ENCODE measurements at places on chromosomes 6 and 20.

DNA sequence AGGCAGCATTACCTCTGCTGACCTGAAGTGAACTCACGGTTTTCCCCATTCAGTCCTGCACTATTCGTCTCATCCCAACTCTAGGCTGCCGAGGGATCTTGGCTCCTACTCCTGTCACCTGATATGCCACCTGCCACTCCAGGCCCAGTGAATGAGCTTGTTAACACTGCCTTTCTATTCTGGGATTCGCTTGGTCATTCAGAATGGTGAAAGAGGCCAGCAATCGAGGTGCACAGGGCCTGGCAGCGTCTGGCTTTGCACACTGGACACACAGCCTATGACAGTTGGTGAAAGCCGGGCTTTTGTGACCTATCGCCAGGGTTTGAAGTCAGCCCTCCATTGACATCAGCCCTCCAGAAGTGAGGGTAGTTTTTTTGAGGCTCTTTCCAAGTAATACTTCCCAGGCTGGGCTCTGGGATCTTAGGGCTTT, 59.3 kb upstream of the MYL9 start:
- H3K27me3 ChIP-seq: no peaks in the 10 kb centered on the region
- H3K36me3 ChIP-seq: no peaks in the 10 kb centered on the region
- H3K27ac ChIP-seq: no peak overlapping the region
- no peak for DNase-seq
- H3K4me3 ChIP-seq: no peak overlapping the region

GRCh38 chr6:151280859-151281258, 41.1 kb downstream of the AKAP12 start:
- no peak overlapping the region for H3K27ac ChIP-seq
- peaks cover 3% of the 10 kb centered on the region for H3K36me3 ChIP-seq
- no peak overlapping the region for H3K4me3 ChIP-seq
- no peaks in the 10 kb centered on the region for H3K27me3 ChIP-seq
- DNase-seq: no peak

- no peaks in the 10 kb centered on the region for H3K4me1 ChIP-seq
- no peak for DNase-seq
- no peak overlapping the region for H3K4me3 ChIP-seq
- H3K36me3 ChIP-seq: no peaks in the 10 kb centered on the region
Measured at GRCh38 chr6:2938004-2938631, 33.2 kb downstream of the SERPINB6 start.

GRCh38 chr20:4997222-4997621, 4.1 kb downstream of the SLC23A2 start:
- H3K4me3 ChIP-seq: no peak overlapping the region
- peaks cover 20% of the 10 kb centered on the region for H3K4me1 ChIP-seq
- no peaks in the 10 kb centered on the region for H3K36me3 ChIP-seq
- H3K27me3 ChIP-seq: no peaks in the 10 kb centered on the region
- DNase-seq: no peak
- no peak overlapping the region for H3K27ac ChIP-seq

DNA sequence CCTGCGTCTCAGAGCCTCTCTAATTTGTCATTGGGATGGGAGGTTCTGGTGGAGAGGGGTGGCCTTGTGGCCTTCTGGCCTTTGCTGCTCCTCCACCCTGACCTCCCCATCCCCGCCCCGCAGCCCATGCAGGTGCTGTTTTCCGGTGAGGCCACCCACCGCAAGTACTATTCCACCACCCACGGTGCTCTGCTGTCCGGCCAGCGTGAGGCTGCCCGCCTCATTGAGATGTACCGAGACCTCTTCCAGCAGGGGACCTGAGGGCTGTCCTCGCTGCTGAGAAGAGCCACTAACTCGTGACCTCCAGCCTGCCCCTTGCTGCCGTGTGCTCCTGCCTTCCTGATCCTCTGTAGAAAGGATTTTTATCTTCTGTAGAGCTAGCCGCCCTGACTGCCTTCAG, 171.8 kb upstream of the RNF24 start:
- H3K4me3 ChIP-seq: no peak overlapping the region
- H3K27me3 ChIP-seq: no peaks in the 10 kb centered on the region
- no peak overlapping the region for H3K27ac ChIP-seq
- 0 out of 2 replicates have a peak, but pooled peaks cover 17% of the 10 kb centered on the region for H3K36me3 ChIP-seq
- no peaks in the 10 kb centered on the region for H3K4me1 ChIP-seq
